ENCODE measurements at places on chromosomes 6 and 20.

DNA sequence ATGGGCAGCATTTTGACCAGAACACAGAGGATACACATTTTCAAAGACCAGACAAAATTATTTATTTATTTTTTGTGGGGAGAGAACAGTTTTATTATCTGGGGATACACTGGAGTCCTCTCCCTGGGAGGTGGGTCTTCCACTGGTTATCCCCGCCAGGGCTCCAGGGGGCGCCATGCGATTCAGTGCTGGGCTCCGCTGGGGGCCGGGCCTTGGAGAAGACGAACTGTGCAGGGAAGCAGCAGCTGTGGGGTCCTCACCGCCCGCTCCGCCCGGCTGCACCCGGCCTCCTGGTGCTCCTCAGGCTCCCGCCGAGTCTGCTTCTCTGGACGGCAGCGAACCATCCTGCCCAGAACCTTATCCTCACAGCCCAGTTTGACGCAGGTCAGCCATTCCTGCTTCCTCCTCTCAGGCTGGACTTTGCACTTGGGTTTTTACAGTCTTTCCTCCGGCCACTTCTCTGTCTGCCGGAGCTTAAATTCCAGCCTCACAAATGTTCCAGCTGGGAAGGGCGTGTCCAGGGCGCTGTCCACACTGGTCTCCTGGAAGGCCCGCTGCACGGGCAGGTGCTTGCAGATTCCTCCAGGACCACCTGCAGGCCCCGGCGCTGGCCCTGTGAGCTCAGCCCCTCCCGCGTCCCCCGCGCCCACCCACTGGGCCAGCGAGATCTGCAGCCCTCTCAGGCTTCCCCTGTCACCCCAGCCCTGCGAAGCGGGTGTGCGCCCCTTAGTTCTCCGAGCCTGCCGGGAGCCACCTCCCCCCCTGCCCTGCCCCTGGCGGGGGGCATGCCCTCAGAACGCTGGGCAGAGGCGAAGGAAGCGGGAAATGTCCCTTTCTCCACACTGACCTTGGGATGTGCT lies 1830.0 kb upstream of the DEFB115 start:
- DNase-seq = no peak

GRCh38 chr6:40627316-40627715 lies 40.2 kb upstream of the LRFN2 start:
- no peak for DNase-seq

- no peak for DNase-seq
Measured at GRCh38 chr6:105648276-105648675, 245.4 kb upstream of the PREP start.

GRCh38 chr6:22067671-22068070 lies 229.2 kb downstream of the PRL start:
- DNase-seq = no peak

- DNase-seq = no peak
Measured at GRCh38 chr6:117465691-117466090, 16.8 kb upstream of the DCBLD1 start.

GRCh38 chr20:57088436-57088835 lies 178.0 kb downstream of the BMP7 start:
- no peak for DNase-seq

DNA sequence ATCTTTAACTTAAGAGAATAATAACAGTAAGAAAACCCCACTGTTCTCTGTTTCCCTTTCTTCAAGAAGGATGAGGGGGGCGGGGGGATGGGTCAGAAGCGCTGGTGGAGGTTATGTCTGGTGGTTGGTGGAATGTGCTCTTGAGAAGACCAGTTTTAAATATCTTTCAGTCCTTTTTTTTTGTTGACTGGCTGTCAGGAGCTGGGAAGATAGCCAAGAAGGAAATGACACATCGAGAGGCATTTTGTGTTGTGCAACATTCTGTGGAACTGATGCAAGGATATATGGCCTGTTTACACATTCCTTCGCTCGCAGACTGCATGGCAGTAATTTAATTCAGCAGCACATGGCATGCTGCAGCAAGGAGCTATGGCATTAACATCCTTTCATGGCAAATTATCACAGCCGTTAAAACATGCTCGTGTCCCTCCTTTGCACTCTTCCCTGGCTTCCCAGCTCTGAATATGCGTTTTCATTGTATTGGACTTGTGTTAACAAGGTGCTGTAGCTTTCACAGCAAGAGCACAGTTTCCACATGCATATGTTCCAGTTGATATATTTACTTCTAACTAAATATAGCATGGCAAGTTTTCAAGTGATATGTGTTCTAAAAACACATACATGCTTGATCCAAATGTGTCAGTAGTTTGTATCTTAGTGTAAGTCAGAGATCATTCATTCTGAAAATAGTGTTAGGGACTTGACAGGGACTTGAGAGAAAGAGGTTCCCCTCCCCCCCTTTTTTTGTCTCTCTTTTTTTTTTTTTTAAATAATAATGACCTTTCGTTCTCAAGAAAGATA lies 68.2 kb upstream of the SUPT3H start:
- DNase-seq = peak; percentile 37

Data from activated naive CD4-positive, alpha-beta T cell treated with Interleukin-2 at 50 U/mL for 16 hours (primary cell).